ENCODE measurements at places on chromosomes 2 and 18. TPM values are rescaled to one million over a fixed set of nuclear protein-coding genes. Genes with fewer than 3 reads are reported as not detected.

Gene COL4A3
- 8.3 TPM for total RNA-seq

Gene COBLL1
- 2.2 TPM for total RNA-seq

Gene ANKRD62
- total RNA-seq = not detected

Gene CDCA7
- 0.23 TPM for total RNA-seq

Gene VIL1
- not detected for total RNA-seq

Gene IL1F10
- total RNA-seq = not detected

Gene CD226
- total RNA-seq = 0.23 TPM

Gene NLRC4
- total RNA-seq = not detected

Gene ERICH2
- not detected for total RNA-seq

Gene PJVK
- 0.60 TPM for total RNA-seq

Gene CXCR1
- total RNA-seq = not detected

Gene RGPD4
- not detected for total RNA-seq

Gene SIX3
- not detected for total RNA-seq

Gene NCOA1
- total RNA-seq = 6.9 TPM

Gene GREB1
- total RNA-seq = 2.1 TPM

Gene CYTIP
- total RNA-seq = 0.23 TPM

Gene CNDP1
- not detected for total RNA-seq

Gene NUP35
- total RNA-seq = 5.9 TPM

Gene ST8SIA5
- not detected for total RNA-seq

Gene PAX8
- total RNA-seq = not detected

Gene CYP26B1
- 2.9 TPM for total RNA-seq

Gene CAPN14
- 0.12 TPM for total RNA-seq

Gene MYO5B
- 0.53 TPM for total RNA-seq

All from smooth muscle cell of the coronary artery (primary cell).